Left ventricle myocardium inferior (tissue), 1 donor: ENCODE measurements at places on chromosomes 11 and 22.

- no peak for DNase-seq
Measured at GRCh38 chr22:20636075-20636812, 128.8 kb downstream of the MED15 start.

GRCh38 chr11:114366331-114367243 lies 33.7 kb downstream of the C11orf71 start:
- DNase-seq = no peak

- DNase-seq = peak; percentile 67
Measured at GRCh38 chr11:126411971-126412381, 56.5 kb downstream of the ST3GAL4 start.

DNA sequence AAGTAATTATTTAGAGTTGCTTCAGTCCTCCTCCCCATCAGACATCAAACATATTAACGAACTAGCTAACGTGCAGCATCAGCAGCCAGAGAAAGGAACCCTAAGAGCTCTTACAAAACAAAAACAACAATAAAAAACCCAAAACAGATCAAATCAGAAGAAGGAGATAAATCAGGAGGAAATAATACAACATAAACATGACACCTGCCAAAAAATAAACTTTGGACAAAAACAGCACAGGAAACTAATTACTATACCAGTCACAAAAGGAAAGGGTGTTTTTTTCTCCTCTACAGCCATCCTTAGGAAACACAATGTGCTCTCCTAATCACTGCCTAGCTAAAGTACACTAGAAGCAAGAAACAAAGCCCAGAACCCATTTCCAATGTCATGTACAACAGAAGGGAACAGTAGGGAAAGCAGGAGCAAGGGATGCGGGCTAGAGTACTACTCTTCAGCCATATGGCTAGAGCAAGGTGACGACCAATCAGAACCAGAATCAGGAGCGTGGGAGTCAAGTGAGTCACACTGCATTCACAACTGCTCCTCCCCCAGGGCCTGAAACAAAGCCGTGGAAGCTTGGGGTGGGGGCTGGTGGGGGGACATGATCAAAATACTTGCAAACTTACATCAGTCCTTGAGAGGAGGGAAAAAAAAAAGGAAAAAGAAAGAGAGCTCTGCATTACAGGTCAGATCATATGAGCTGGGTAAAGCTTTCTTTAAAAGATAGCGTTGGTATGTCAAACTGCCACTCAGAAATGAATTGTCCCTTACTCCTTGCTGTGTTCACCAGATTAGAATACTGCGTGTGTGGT lies 60.4 kb downstream of the LARGE2 start:
- DNase-seq = peak; percentile 18

DNA sequence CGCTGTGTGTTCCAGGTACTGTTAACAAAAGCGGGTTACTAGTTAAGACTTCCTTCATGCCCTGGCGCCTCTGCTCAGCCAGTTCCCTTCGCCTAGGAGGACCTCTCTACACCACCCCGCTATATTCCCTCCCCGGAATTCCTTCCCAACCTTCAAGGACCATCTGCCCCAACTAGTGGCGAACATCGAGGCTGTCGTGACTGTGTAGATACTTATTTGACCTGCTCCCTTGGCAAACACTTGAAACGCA lies 450 bp upstream of the BCL2L13 start:
- no peak for DNase-seq

- no peak for DNase-seq
Measured at GRCh38 chr11:59705294-59705693, 8.4 kb downstream of the OR10V1 start.

DNA sequence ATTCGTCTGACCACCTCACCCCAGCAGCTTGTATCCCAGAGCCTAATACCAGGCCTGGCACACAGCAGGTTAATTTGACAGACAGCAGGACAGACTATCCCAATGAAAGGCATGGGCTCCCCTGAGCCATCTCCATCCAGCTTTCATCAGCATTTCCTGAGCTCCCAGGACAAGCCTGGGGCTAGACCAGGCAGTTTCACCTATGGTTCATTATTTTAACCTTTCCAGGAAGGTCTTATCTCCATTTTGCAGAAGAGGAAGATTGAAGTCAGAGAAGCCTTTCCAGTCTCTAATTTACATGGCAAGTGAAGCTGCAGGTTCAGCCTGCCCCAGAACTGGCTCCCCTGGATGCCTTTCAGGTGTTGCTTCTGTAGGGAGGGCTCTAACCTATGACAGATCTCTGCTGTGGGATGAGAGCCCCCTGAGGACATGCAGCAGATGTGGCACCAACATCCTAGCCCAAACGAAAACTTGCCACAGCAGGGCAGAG lies 17.0 kb downstream of the ARRB1 start:
- DNase-seq = no peak

DNA sequence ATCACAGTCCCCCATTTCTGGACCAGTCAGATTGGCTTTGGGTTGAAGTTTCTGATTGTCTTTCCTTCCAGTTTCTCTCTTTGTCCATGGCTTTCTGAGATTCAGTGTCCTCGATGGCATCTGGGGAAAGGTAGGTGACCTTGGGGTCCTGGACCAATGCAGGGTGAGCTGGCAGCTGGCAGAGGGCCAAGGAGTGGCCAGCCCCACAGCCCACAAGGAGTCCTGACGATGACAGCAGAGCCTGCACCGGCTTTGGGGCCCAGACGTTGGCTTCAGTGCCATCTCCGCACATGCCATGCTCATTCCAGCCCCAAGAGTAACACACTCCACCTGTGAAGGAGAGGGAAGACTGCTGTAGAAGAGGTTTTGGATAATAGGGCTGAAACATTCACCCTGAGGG lies 53.5 kb downstream of the KCNC1 start:
- DNase-seq = no peak

GRCh38 chr22:39244496-39245129 lies at the start of gene PDGFB:
Gene PDGFB, minus strand, starts transcription at chr22:39244982. Its CDS starts 1,019 bp downstream, at chr22:39243963.
- peak; percentile 63 for DNase-seq

DNA sequence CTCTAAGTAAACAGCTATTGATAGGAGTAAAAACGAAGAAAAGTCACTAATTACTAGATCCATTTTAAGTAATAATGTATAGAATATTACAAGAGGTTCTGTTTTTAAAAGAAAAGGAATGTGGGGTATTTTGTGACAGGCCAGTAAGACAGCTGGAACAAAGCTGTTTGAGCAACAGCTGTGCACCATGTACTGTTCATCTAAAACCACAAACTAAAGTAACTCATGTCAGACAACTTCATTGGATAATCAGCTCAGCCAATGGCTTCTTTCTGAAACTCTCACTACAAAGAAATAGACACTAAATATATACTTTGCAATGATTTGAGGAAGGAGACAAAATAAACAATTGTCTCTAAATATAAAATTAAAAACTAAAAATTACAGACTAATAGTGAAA lies 16.1 kb downstream of the RRAS2 start:
- no peak for DNase-seq

DNA sequence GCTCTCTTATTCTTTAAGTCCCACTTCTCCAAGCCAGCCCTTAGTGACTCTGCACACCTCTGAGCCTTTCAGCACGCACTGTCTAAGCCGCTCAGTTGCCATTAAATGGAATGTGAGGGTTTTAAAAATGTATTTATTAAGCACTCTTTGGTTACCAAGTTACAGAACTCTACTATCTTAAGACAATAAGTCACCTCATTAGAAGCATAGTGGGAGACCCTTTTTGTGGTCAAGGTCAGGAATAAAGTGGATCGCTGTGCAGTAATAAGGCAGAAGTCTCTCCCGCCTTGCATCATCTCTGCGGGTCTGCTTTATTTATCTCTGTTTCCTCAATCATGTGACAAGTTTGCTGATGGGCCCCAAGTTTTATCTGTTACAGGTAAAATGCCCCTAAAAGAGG lies 11.9 kb downstream of the SLC25A18 start:
- DNase-seq = no peak

- no peak for DNase-seq
Measured at GRCh38 chr11:35340715-35341114, 78.6 kb downstream of the SLC1A2 start.

DNA sequence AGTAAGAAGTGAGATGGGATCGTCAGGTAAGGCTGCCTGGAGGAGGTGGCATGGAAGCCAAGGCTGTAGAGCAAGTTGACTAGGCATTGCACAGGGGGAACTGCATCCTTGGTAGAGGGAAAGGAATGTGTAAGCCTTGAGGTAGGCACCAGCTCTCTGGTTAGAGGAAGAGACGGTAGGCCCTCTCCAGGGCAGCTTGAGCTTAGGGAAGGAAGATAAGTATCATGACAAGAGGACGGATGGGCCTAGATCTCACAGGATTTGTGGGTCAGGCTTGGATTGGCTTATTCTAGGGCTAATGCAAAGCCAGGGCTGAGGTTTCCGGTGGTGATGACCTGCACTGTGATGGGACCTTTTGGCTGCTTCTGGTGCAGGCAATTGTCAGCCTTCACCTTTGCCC lies 1035.8 kb downstream of the TBC1D22A start:
- DNase-seq = no peak

DNA sequence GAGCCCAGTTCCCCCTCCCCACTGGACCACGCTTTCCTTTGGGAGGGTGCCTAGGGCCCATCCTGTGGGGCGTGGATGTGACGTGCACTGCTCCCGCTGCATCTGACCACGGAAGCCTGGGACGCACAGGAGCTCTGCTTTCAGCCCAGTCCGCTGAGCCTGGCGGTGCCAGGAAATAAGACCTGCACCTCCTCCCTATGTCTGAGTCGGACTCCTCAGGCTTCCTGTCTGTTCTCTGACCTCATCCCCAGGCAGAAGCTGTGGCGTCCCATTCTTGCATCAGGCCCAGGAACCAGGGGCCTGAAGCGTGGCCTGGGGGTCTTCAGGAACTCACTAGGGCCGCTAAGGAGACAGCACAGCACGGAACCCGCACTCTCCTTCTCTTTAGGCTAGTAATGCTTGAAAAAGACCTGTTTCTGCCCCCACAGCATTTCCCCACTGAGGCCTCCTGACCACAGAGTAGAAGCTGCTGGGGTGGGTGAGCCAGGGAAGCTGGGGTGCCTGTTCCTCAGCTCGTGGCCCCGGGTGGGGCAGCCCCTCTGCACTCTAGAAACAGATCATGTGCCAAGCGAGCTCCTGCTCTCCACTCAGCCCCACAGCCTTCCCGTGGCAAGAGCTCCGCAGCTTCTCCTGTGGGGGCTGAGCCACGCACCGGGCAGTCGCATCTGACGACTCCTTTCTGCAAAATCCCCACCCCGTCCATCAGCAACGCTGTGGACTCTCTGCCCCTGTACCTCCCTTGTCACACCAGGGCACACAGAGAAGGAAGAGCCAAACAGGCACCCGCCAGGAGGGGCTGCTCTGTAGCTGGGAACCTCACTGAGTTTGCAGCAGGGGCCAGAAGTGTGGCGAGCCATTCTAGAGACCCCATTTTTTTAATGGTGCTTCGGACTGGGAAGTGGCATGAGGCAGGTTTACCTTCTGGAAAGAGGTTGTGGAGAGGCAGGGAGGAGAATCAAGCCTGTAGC lies 22.6 kb downstream of the MOV10L1 start:
- no peak for DNase-seq

- no peak for DNase-seq
Measured at GRCh38 chr22:19396561-19396933, 35.0 kb downstream of the HIRA start.

GRCh38 chr11:79466411-79466810 lies 25.6 kb upstream of the TENM4 start:
- no peak for DNase-seq

DNA sequence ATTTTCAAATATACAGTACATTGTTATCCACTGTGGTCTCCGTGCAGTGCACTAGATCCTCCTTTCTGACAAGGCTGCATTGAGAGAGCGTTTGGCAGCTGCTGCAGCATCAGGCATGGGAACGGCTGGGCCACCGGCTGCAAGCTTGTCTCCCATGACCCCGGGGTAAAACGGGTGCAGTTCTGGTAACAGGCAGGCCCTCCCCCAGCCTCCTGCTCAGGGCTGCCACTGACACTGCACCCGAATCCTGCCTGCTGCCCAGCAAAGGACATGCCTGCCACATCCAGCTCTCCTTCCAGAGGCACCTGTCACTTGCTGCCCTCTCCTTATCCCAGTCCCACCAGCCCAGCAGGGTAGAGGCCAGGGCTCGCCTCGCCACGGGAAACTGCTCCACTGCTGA lies 124.5 kb upstream of the TMEM45B start:
- no peak for DNase-seq

DNA sequence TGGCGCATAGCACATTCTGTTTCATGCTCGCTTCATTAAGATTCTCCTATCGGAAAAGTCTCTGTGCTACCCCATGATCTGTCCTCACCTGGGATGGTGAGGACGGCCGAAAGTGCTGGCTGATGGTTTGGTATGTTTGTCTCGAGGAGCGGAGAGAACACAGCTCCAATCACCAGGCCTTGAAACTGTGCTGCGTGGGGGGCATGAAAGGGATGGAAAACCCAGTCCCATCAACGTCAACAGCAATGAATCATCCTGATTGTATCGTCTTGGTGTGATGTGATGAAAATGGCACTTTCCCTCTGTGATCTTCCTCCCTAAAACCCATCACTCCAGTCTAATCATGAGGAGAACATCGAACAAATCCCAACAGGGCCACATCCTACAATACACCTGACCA lies 8.4 kb downstream of the FXYD6 start:
- DNase-seq = no peak

DNA sequence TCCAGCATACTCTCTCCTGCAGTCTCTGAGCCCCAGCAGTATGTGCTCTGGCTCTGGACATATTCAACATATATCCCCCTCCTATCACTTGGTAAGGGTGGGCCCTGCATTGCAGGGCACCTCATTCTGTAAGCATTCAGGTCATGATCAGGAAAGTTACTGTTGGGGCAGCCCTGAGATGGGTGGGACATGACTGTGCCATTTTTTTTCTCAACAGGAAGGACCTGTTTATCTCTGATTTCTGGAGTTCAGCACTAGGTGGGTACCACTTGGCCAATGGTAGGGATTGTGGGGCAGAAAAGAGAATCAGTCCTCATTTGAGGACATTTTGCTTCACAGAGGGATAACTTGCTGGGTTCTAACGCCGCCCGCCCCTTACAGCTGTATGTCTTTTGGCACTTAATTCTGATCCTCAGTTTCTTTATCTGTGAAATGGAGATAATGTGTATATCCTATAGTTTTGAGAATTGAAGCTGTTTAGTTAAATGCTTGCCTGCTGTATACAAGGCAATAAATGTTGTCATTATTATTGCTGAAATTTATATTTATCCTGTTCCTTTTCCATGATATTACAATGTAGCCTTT lies 2.2 kb downstream of the SRRD start:
- no peak for DNase-seq

DNA sequence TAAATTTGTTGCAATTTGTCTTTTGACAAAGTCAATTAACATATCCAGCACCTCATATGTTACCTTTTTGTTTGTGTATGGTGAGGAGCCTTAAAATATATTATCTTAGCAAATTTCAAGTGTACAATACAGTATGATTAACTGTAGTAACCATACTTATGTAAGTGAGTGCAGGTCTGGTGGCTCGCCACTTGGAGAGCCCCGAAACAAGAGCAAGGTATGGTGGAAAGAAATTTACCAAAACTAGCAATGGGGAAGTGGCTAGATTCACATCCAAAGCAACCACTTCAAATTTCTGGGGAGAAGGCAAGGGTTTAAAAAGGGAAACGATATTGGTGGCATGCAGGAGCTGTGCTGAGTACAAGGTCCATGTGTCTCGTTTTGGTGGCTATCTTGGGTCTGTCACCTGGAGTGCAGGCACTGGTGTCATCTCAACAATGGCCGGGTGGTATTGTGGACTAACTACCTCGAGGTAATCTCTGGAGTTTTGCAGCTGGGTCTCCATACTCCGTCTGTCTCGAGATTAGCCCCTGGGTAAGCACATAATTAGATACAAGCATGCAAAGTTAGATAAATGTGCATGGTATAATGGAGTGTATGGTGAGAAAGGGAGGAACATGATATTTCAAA lies 8.2 kb upstream of the FNBP4 start:
- no peak for DNase-seq

- peak; percentile 72 for DNase-seq
Measured at GRCh38 chr11:44568658-44569473, 3.4 kb downstream of the CD82 start.
